ENCODE measurements at places on chromosomes 16 and 17.

GRCh38 chr17:69390795-69391501, 23.5 kb upstream of the MAP2K6 start:
- no peak for DNase-seq

DNA sequence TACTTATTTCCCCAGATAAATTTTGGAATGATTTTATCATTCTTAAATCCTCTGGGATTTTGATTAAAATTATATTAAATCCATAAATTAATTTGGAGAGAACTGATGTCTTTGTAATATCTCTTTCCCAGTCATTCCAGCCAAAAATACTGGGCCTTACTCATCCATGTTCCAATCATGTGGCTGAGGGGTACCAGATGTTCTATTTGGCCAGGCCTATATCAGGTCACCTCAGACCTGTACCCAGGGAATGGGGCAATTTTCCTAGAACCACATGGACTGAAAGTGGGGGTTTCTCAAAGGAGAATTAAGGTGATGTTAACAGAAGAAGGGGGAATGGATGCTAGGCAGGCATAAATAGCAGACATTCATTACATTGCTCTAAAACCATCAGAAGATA, 7.5 kb downstream of the SNTB2 start:
- no peak for DNase-seq

DNA sequence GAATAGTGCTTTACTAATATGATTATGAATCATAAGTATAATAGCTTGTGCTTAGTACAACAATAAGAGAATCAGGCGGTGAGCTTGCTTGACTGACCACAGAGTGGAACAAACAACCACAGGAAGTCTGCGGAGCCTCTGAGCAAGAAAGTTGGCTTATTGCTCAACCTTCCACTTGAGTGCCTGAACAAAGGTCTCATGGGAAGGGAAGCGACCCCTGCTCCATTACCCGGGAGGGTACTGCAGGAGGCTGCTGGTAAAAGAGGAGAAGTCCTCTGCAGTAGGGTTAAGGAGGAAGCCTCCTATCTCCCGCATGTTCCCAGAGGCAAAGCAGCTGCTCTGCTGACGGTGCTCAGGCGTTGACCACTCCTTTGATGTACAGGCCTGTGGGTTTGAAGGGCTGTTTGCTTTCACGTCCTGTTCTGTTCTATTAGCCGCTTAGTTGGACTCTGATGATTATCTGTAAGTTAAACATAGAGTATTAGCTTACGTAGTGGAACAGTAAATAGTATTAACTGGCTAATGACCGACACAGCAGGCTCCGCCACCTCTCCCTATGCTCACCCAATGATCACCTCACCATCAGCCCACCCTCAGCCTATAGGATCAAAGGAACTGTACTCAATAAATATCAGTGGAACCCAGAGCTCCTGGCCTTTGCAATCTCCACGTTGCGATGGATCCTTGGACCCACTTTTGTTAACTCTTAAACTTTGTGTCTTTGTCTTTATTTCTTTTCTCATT, 17.5 kb downstream of the ALOX15B start:
- DNase-seq, result peak; percentile 55

DNA sequence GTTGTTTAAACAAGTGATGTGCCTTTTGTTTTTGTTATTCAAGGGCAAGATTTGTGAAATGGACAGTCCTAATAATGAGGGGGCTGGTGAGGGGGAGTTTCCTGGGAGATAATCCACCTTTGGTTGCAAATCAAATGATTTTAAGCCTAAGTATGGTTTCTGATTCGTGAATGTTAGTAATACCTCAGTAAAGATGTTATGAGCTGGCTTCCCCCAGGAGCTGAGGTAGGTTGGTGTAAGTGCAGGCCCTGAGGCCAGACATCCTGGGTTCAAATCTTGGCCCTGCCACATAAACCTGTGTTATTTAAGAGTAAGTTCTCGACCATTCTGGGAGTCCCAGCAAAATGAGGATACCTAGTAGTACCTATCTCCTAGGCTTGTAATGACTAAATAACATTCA, 1.5 kb downstream of the SNX29 start:
- DNase-seq, result no peak

GRCh38 chr17:46911311-46911710, 11.6 kb upstream of the GOSR2 start:
- DNase-seq, result no peak

- DNase-seq, result no peak
Measured at GRCh38 chr17:52128721-52129120, 29.8 kb downstream of the CA10 start.

DNA sequence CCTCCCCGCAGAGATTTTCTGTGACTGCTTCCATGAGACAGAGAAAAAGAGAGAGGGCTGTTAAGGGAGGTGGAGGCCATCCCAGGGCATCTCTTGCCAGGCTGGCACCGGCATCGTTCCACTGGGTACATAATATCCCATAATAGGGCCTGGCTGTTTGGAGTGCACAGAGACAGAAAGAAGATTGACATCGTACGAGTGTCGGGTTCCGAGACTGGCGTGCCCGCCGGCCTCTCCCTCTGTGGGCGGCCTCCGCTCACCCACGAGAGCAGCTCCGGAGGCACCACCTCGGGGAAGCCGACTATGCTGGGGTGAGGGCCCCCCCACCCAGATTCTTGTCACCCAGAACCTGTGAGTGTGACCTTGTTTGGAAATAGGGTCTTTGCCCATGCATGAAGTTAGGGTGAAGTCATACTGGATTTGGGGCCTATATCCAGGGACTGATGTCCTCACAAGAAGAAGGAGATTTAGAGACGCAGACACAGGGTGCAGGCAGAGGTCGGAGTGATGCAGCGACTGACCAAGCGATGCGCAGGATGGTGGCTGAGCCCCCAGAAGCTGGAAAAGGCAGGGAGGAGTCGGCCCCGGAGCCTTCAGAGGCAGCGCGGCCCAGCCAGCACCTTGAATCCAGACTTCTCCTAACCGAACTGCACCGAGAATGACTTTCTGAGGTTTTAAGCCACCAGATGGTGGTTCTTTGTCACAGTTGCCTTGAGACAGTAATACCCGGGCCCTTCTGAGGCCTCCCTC, 101.8 kb upstream of the CIBAR2 start:
- no peak for DNase-seq

Data from activated naive CD8-positive, alpha-beta T cell treated with anti-CD3 and anti-CD28 coated beads, Interleukin-2, amount 50 U/mL, for 24 hours (primary cell).